ENCODE measurements at places on chromosomes 3 and 15.

DNA sequence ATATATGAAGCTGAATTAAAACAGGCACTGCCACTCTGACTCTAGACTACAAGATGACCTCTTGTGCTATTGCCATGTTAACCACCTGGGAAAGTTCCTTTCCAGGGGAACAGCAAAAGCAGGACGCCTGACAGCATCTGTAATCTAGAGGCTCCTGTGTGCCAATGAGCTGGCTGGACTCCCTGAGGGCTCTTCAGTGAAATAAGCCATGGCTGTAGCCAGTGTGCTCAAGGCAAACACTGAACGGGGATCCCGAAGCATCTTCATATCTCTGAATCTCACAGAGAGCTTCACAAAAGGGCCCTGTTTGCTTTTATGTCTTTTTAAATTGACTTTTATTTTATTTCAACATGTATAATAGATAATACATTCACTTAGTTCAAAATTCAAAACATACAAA lies 57.2 kb downstream of the BFSP2 start:
- DNase-seq, result no peak

DNA sequence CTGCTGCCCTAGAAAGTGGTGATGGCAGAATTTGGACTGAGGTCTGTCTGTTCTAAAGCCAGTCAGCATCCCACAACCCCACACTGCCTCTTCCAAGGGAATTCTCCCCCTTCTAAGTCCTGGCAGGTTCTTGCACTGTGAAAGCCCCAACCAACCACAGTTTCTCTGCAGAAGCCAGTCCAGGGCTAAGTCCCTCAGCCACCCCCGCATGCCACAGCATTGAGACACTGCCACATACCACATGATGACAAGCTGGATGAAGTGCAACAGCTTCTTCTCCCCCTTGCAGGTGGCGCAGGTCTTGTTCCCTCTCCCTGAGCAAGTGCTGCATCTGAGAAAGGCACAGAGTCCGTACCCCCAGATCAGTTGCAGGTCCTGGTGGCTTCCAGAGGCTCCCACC lies 18.6 kb downstream of the SSUH2 start:
- peak; percentile 38 for DNase-seq

- no peak for DNase-seq
Observed at GRCh38 chr3:126915015-126915414, 67.9 kb upstream of the PLXNA1 start.

DNA sequence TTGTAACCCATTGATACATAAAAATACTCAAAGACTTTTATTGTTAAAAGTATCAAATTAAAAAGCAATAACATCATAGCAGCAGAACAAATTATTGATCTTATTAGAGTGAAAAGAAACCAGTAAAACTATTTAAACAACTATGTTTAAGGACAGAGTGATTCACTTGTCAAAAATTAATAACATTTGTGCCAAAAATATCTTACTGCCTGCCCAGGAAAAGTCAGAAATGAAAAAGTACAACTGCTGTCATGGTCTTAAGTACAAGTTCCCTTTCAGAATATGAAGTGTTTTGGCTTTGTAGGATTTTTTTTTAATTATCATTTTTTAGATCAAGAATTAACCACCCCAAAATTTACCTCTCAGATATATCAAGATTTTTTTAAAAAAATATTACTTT lies 3.4 kb downstream of the IFT57 start:
- DNase-seq, result no peak

GRCh38 chr3:192825657-192826200 lies 91.9 kb downstream of the MB21D2 start:
- DNase-seq, result no peak

DNA sequence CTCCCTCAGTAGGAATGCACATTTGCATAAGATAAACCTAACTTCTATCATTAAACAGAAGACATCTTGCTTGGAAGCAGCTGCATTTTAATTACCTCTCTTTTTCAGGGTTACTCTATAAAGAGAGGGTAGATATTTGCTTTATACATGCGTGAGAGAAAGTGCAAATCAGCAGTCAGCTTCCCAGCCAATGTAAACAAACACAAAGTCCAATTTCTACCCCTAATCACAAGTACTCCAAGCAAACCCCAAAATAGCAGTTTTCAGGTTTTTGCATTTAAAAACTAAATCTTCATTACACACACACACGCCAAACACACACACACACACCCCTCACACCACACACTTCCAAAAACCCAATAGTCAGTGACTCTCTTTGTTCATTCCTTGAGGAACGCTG lies 303.9 kb upstream of the ALCAM start:
- DNase-seq, result no peak

DNA sequence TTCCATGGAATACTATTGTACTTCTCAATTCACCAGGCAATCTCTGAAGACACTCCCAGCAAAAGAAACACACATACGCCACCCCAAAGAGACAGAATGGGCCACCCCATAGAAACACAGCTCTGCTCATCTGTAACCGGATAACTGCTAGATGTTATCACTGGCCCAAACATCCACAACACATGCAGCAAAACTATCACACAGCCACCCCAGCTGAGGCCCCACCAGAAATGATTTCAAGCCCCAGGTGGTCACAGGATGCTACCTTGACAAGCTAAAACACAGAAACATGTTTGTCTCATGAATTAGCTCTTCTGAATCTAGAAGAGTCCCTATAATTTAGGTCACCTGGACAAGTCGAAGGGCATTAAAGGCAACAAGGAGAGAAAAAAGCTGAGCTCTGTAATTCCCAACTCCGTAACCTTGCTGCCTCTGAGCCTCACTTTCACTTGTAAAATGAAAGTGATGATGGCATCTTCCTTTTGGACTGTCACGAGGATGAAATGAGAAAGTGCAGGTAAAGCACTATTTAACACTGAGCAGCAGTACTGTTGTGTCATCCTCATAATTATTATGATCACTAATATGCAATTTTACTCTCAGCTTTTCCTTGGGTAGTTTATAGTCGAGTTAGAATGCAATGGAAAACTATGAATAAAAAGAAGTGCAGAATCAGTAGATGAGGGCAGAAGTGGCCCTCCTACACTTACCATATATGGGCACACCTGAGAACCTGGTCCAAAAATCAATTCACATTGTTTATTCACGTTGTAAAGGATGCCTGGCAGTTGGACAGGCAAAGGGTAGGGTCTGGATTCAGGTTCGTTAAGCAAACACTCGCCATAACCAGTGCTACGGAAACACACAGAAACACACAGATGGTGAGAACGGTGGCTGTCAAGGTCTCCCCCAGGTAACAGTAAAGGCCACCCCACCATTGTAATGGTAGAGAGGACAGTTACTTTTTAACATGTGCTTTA lies 38.6 kb downstream of the ADAMTS9 start:
- no peak for DNase-seq

DNA sequence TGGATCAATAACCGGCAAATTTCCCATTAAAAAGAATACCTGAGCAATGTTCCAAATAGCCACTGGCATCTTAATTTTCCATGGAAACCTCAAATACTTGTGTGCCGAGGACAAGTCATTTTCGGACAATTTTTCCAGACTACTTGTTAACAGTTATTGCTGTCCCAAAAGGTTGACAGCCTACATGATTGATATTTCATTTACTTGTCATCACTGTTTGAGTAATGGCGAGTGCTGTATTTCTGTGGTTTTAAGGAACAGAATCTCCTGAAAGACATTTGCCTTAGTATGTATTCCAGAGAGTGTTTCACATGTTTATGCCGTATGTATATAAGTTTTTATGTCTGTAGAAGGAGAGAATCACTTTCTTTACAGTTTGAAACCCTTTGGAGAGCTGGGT lies 36.7 kb downstream of the MAP2K5 start:
- DNase-seq, result no peak

- no peak for DNase-seq
Observed at GRCh38 chr3:122962149-122962548, 65.4 kb downstream of the SEMA5B start.

GRCh38 chr3:52532517-52532837 lies 1.2 kb downstream of the NT5DC2 start:
- no peak for DNase-seq

DNA sequence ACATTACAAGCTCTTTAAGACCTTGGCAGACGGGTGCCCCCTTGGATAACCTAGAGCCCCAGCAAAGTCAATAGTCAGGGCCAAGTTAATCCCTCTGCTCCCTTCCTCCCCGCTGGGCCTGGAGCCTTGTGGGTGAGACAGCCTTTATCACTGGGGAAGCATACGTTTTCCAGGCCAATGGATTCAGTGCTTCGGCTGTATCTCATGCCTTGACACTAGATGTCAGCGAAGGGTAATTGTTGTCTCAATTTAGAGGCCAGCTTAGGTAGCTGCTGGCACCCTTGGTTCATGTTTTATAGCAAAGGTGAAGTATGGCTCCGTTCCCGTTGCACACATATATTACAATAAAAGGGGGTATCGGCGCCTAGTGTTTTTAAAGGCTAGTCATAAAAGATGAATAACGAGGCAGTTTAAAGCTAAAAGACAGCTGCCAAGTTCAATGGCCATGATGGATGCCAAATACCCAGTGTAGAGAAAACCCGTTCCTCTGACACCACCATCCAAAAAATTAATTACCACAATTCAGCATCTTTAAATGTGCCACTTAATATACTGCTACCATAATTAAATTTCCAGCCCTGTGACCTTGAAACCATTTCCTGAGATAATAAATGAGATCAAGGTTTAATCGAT lies 52.3 kb upstream of the BNIP2 start:
- no peak for DNase-seq

- DNase-seq, result no peak
Observed at GRCh38 chr3:153889905-153890334, 231.3 kb upstream of the ARHGEF26 start.

DNA sequence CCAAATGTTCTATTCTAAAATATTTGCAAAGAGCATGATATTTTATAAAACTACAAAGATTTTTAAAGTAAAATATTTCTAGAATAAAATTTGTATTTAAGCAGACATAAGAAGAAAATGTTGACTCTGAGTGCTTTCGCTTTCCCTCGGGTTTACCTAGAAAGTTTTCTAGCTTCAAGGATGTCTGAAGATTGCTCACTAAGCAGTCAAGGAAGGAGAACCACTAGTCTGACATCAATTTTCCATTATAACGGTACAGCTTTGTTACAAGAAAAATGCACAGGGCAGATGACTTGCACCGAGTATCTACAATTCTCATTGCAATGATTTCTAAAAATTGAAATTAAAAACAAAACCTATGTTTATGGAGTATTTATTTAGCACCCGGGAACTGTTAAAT lies 14.2 kb downstream of the GPR15 start:
- DNase-seq, result no peak

DNA sequence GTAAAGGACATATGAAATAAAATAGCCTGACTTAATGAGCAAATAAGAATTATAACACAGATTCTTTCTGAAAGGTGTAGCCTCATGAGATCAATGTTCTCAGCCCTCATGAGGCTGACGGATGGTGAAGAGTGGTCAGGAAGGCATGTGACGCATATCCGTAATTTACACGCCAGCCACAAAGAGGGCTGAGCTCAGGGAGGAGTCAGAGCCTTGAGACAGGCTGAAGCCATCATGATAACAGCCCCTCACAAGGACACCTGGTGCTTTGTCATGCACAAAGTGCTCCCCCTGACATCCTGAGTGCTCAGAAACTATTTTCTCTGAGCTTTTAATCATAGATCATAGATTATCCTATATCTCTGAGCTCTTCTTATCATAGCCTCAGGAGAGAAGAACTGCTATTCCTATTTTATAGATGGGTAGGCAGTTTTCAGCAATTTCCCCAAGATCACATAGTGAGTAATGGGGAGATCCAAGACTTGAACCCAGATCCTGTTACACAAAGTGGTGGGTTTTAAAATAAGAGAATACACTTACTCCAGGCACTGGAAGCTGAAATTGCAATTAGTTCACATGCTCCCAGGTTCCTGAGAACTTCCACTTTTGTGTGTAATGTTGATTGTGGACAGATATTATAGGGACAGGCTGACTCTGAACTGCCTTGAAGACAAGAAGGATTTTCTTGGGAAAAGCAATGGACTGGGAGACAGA lies 267.1 kb downstream of the RPLP1 start:
- DNase-seq, result no peak

DNA sequence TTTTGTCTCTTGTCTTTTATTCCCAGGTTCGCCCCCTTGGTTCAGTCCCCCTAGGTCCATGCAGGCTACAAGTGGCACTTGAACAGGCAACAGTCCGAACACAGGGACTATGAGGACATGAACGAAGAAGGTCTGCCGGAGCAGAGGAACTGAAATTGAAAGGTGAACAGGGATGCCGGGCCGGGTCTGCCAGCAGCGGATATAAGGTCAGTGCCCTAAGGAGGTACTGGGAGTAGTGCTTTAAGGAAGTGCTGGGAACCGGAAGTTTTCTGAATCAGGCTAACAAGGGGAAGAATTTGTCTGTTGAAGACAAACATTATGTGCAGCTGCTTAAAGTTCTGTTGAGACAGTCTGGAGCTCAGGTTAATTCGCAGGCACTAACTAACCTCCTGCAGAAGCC lies 46.8 kb downstream of the LSM3 start:
- no peak for DNase-seq

GRCh38 chr15:68340726-68341671 lies 63.5 kb downstream of the FEM1B start:
- DNase-seq, result no peak

DNA sequence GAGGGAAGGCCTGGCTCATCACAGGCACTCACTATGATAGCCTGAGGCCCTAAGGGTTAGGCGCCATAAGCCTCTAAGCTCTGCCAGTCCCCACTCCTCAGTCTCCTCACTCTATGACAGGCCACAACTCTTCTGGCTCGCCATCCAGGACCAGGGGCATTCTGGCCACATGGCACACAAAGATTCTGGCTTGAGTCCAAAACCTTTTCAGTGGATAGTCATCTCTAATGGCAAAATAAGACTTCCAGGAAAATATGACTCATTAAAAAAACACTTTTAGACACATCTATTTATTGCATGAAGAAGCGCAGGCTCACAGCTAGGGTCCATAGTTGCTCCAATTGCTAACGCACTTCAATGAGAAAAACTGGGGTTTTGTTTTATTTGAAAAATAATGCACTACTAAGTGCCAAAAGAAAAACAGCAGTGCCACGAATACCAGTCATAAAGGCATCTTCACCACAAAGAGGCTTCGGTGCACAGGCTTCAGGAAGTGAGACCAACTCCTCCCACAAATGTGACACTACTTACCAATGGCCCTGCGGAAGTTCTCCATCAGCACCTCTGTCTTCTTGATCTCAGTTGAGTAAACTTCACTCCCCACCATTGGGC lies 11.1 kb downstream of the RUVBL1 start:
- DNase-seq, result no peak

DNA sequence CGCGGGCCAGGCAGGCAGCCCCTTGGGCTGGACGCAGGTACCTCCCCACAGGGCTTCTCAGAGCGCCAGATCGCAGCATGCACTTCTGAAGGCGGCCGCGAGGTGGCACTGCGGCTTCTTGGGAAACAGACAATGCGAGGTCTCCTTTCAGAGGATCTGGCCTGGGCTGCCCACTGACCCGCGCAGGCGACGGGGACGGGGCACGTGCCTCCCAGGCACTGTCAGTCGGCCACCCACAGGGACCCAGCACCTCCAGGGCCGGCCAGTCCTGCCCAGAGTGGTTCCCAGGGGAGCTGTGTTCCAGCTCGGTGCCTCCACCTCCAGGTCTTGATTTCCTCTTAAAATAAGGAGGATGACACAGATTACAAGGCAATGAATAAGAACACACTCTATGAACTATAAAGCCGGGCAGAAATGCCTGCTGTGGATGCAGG lies 24.4 kb upstream of the TXNRD3 start:
- peak; percentile 92 for DNase-seq

Data from sciatic nerve (tissue), 2 donors.